ENCODE measurements at places on chromosomes 1 and 21. TPM values are rescaled to one million over a fixed set of nuclear protein-coding genes. Genes with fewer than 3 reads are reported as not detected.

GRCh38 chr21:20942523-20942922 is 55.7 kb upstream of the NCAM2 start:
- H3K27ac ChIP-seq: no peak overlapping the region
- H3K4me1 ChIP-seq: no peaks in the 10 kb centered on the region
- no peaks in the 10 kb centered on the region for H3K36me3 ChIP-seq
- H3K27me3 ChIP-seq: no peaks in the 10 kb centered on the region

DNA sequence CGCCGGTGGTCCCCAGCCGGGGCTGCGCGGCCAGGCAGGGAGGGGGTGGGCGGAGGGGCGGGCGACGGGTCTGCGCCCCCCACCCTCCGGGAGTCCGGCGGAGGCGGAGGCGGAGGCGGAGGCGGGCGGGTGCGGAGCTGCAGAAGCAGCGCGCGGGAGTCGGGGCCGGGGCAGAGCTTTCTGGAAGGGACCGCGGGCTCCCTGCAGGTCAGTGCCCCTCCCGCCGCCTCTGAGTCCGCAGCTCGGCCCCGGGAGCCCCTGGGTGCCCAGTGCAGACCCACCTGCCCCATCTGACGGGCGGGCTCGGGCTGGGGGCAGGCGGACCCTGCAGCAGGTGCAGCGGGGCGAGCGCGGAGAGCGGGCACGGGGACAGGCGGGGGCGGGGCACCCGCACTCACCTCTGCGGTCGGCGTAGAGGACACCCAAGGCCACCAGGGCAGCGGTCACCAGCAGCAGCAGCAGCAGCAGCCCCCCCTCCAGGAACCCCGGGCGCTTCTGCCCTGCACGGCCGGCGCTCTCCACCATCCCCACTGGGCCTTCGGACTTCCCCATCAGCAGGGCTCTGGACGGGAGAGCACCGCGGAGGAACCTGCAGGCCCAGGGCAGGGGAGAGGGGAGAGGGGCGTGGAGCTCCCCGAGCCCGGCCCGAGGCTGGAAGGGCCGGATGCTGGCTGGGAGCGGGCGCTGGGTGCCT is 3.7 kb downstream of the MMEL1 start:
- H3K4me3 ChIP-seq: no peak overlapping the region
- no peak for DNase-seq
- no peaks in the 10 kb centered on the region for H3K36me3 ChIP-seq
- H3K27ac ChIP-seq: no peak overlapping the region
- H3K4me1 ChIP-seq: no peaks in the 10 kb centered on the region
- peaks cover 14% of the 10 kb centered on the region for H3K27me3 ChIP-seq

DNA sequence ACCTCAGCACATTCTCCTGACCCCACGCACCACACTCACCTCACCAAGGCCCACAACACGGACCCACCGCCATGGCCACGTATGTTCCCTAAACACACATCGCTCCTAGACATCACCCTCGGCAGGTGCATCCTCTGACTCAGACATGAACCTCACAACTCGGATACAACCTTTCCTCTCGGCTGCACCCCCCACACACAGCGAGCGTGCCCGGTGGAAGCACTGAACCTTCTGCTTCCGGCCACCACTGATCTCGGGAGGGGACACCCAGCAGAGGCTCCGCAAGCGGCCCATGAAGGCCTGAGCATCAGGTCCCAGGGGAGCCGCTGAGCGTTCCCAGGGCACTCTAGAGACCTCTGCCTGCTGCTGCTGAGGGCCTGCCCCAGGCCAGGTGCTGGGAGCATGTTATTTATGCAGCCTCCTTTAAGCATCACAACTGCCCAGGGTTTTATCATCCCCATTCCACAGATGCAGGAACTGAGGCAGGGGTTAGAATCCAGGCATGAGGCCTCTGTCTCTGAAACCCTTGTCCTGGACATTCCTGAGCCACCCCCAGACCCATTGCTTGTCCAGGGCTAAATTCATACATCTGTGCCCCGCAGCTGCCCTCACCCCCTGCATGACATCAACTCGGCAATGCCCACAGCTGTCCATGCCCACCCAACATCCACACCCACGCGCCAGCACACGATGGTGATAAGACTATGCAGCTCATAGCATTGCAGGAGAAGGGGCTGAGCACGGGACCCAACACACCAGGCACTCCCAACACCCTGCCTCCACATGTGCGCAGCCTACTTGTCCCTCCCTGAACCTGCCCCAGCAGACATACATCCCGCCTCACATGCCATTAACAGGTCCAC is 27.0 kb downstream of the SDC3 start:
- no peak overlapping the region for H3K27ac ChIP-seq
- no peaks in the 10 kb centered on the region for H3K27me3 ChIP-seq
- peaks cover 35% of the 10 kb centered on the region for H3K4me1 ChIP-seq
- peaks cover 8% of the 10 kb centered on the region for H3K36me3 ChIP-seq
- no peak for DNase-seq

GRCh38 chr1:167520711-167521206 is 2.4 kb upstream of the CD247 start:
- no peaks in the 10 kb centered on the region for H3K4me1 ChIP-seq
- no peak for DNase-seq
- H3K36me3 ChIP-seq: no peaks in the 10 kb centered on the region
- H3K4me3 ChIP-seq: no peak overlapping the region
- no peak overlapping the region for H3K27ac ChIP-seq
- peaks cover 5% of the 10 kb centered on the region for H3K27me3 ChIP-seq

GRCh38 chr1:35278886-35279554 is 10.5 kb downstream of the ZMYM4 start:
- DNase-seq: peak; percentile 29
- no peaks in the 10 kb centered on the region for H3K4me1 ChIP-seq
- H3K27me3 ChIP-seq: no peaks in the 10 kb centered on the region
- H3K27ac ChIP-seq: no peak overlapping the region
- no peak overlapping the region for H3K4me3 ChIP-seq
- peaks cover 7% of the 10 kb centered on the region for H3K36me3 ChIP-seq

- H3K4me3 ChIP-seq: no peak overlapping the region
- H3K4me1 ChIP-seq: peaks cover 15% of the 10 kb centered on the region
- H3K36me3 ChIP-seq: no peaks in the 10 kb centered on the region
- DNase-seq: no peak
- H3K27ac ChIP-seq: no peak overlapping the region
- 0 out of 2 replicates have a peak, but pooled peaks cover 2% of the 10 kb centered on the region for H3K27me3 ChIP-seq
Measured at GRCh38 chr1:12620488-12620865, 2.5 kb upstream of the DHRS3 start.

DNA sequence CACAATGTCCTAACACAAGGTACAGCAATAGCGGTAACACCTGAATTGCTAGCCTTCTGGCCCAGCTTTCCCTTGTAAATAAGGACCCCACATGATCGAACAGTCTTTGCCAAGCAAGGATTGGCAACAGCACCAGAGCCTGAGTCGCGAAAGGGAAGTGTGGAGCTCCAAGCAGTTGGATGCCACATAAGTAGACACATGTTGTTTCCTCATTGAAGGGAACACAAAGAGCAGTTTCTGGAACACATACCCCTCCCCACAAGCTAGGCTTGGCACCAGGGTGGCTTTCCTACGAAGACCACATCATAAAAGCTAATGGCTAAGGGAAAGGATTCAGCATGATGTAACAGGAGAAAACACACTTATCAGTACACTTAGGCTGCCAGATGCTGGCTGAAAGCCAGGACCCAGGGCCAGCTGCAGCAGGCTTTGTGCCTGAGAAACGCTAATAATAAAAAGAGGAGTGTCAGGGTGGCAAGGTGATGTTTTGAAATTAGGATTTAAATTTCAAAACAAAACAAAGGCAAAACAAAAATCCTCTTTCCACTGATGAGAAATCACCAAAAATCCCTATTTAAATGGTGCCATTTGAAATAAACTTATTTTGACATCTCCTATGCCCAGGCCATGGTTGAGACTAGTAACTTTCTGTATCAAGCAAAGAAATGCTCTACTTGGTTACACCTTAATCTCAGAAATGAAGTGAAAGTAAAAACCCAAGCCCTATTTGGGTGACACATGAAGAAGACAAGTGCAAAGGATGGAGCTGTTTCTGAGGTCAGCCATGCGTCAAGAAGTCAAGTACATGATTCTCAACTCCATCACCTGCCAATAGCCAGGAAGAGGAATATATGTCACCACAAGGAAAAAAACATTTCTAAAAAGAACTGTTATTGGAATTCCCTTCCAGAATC is 11.9 kb upstream of the CPLANE2 start:
- DNase-seq: peak; percentile 87
- peaks cover 24% of the 10 kb centered on the region for H3K36me3 ChIP-seq
- H3K4me3 ChIP-seq: no peak overlapping the region
- H3K27ac ChIP-seq: peak overlapping the region; percentile 7

- DNase-seq: no peak
- no peaks in the 10 kb centered on the region for H3K36me3 ChIP-seq
- H3K27ac ChIP-seq: no peak overlapping the region
- H3K4me1 ChIP-seq: no peaks in the 10 kb centered on the region
- H3K4me3 ChIP-seq: no peak overlapping the region
Measured at GRCh38 chr21:32167513-32167912, 111.3 kb downstream of the MIS18A start.

GRCh38 chr21:26385721-26386120 is 187.4 kb downstream of the CYYR1 start:
- H3K27ac ChIP-seq: no peak overlapping the region
- H3K4me1 ChIP-seq: no peaks in the 10 kb centered on the region
- H3K4me3 ChIP-seq: no peak overlapping the region

- peaks cover 42% of the 10 kb centered on the region for H3K36me3 ChIP-seq
- peak; percentile 69 for DNase-seq
- peaks cover 8% of the 10 kb centered on the region for H3K4me1 ChIP-seq
- H3K4me3 ChIP-seq: no peak overlapping the region
- H3K27me3 ChIP-seq: no peaks in the 10 kb centered on the region
Measured at GRCh38 chr1:30933874-30934252, 25.3 kb upstream of the SDC3 start.

DNA sequence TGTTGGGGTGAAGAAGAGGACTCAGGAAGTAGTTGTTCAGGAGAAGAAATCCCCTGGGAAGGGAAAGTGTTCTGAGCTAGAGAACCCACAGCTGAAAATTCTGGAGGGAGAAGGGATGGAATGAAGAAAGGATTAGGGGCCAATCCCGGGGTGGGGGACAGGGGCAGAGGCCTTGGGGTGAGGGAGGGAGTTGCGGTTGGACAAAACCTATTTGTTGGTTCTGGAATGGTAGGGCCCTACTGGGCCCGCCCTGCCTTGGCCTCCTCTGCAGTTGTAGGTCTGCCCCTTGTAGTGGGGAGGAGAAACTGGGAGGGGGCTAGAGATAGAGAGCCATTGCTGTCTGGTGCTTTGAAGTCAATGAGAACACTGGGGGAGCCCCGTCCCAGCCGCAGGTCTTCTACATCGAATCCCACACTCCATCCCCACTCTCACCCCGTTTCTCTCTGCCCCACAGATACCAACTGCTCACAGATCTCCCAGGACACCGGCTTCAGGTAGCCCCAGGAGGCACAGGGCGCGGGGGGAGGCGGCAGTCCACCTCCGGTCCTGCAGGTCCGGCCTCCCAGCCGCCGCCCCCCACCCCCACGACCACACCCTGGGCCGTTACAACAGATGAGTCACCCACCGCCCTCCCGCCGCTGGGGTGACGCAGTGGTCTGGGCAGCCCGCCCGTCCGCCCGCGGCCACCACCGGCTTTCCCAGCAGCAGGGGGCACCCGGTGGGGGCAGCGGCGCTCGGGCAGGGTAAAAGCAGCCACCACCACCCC is 1.1 kb downstream of the TAGLN2 start:
- no peaks in the 10 kb centered on the region for H3K27me3 ChIP-seq
- peak; percentile 89 for DNase-seq
- peak overlapping the region; percentile 83 for H3K4me3 ChIP-seq
- peak overlapping the region; percentile 90 for H3K27ac ChIP-seq

- H3K36me3 ChIP-seq: no peaks in the 10 kb centered on the region
- H3K27me3 ChIP-seq: no peaks in the 10 kb centered on the region
- DNase-seq: peak; percentile 62
- H3K4me3 ChIP-seq: no peak overlapping the region
Measured at GRCh38 chr1:214808845-214809460, 206.0 kb downstream of the CENPF start.

GRCh38 chr1:152191711-152192110 is 32.3 kb downstream of the HRNR start:
- DNase-seq: no peak
- H3K27me3 ChIP-seq: no peaks in the 10 kb centered on the region
- H3K4me3 ChIP-seq: no peak overlapping the region
- no peak overlapping the region for H3K27ac ChIP-seq

DNA sequence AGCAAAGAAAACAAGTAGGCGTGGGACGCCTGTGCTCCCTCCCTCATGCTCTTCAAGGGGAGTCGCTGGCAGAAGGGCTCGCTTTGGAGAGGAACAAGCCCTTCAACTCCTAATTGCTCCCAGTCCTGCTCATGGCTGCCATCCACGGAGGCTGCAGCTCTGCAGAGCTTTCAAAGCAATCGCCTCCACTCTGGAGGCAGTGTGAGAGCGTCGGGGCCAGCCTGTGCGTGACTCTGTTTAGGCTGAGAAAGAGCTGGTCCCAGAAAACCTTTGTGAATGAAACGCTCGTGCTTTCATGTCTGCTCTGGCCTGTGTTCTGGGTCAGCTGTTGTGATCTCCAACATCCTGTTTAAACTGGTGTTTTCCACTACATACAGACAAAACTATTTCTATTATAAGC is 23.9 kb upstream of the RUNX1 start:
- H3K36me3 ChIP-seq: no peaks in the 10 kb centered on the region
- DNase-seq: peak; percentile 77
- H3K27ac ChIP-seq: peak overlapping the region; percentile 69
- peaks cover 15% of the 10 kb centered on the region for H3K4me1 ChIP-seq

DNA sequence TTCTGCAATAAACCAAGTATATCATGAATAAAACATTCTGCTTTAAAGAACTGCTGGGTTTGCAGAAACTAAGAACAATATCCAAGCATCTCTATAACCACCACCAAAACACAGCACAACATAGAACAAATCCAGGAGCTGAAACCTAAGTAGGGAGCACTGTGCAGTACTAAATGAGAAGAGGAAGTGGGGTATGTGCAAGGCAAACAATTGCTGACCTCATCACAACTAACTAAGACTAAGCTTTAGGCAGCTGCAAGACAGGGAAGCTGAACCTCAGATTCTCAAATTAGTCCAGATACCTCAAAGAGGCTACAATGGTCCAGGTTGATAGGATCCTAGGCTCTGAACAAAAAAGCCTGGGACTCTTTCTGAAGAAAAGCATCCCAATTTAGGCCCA is 172.6 kb downstream of the SLC44A5 start:
- no peak overlapping the region for H3K27ac ChIP-seq
- no peaks in the 10 kb centered on the region for H3K4me1 ChIP-seq
- H3K36me3 ChIP-seq: no peaks in the 10 kb centered on the region
- no peak overlapping the region for H3K4me3 ChIP-seq

DNA sequence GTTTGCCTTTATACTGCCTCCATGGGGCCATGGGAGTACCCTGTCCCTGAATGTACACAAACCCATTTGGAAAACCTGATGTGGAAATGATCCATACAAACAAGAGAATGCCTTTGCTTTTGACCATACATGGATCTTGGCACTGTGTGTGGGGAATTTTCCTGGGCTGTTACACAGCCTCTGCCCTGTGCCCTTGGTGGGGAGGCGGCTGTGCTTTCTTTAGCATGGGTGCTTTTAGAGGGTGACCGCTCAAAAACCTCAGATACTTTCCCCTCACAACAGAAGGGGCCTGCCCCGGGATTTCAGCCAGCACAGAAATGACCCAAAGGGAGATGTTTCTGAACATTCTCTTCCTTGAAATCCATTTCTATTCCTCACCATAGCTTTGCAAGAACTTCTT is 194.8 kb downstream of the LMO4 start:
- H3K27me3 ChIP-seq: no peaks in the 10 kb centered on the region
- no peaks in the 10 kb centered on the region for H3K36me3 ChIP-seq
- DNase-seq: peak; percentile 56
- H3K27ac ChIP-seq: peak overlapping the region; percentile 84
- H3K4me1 ChIP-seq: peaks cover 14% of the 10 kb centered on the region

Gene DENND2C
- total RNA-seq: 3.1 TPM

Gene SLFNL1
- total RNA-seq: under 0.01 TPM

Gene PDPN
- not detected for total RNA-seq

Gene CLDN14
- total RNA-seq: not detected

Gene LRIF1
- 13.1 TPM for total RNA-seq

Gene CORT
- total RNA-seq: not detected

Gene PAPPA2
- total RNA-seq: 0.18 TPM

Gene LCE1B
- not detected for total RNA-seq

Gene TMEM200B
- total RNA-seq: 4.8 TPM

All from IMR-90 (cell line).